ENCODE measurements at places on chromosomes 7 and 10.

- DNase-seq = peak; percentile 7
Measured at GRCh38 chr10:51340845-51341610, 266.7 kb downstream of the PRKG1 start.

DNA sequence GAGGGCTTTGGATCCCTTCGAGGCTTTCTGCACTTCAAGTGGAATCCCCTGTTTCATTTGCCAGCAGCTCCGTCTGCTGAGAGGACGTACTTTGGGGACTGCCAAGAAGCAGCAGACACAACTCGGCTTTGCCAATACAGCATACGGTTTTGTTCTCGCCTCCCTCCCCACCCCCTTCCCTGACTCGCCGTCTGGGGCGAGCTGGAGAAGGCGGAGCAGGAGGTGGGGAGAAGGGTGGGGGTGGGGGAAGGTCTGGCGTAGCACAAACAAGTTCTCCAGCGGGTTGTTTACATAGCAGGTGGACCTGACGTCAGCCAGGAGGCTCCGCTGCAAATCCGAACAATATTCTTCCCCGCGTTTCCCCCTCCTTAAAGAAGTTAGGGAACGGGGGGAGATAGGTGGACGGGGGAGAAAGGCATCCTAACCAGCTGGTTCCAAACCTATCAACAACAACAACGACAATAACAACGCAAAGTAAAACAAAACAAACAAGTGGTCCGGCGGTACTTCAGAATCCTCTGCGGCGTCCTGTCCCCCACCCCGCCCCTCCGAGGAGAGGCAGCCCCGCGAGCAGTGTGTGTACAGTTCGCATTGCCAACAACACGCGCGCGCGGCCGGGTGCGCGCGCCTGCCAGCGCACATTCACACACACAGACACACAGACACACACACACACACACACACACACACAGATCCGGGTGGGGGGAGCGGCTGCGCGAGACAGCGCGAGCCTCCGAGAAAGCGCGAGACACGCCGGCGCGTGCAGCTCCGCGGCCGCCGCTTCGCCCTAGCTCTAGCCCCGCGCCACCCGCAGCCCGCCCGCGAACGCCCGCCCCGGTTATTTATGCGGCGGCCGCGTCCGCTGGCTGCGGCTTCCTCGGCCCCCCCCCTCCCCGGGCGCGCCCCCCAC lies 167.0 kb upstream of the PPP1R3A start:
- peak; percentile 10 for DNase-seq

DNA sequence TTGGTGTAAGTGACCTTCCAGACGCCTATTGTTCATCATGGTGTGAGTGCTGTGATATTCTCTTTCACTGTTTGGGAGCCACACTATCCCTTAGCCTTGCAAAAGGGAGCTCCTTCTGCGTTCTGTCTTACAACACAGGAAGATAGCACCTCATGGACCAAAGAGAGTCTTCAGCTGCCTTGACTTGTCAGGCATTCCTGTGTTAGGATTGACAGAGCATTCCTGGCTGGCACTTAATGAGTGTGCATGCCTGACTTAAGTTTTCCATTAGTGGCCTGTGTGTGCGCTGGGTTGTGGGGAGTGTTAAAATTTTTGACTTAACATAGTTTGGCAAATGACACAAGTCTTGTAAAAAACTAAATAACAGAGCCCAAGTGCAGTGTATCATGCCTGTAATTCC lies 21.9 kb upstream of the MSRB2 start:
- no peak for DNase-seq

DNA sequence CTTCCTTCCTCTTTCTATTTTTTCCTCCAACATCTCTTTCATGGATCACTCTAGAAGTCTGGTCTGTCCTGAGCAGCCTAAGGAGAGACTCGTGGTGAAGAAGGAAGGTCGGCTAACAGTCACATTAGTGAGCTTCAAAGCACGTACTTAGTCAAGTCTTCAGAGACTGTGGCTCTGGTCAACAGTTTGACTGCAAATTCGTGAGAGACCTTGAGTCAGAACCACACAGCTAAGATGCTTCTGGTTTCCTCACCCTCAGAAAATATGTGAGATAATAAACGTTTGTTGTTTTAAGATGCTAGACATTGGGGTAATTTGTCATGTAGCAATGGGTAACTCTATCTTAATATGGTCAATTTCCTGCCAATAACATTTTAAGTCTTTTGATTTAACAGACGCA lies 126.2 kb upstream of the LRRN3 start:
- DNase-seq = no peak

GRCh38 chr10:117616179-117616578 lies 73.6 kb downstream of the EMX2 start:
- no peak for DNase-seq

GRCh38 chr7:136063326-136063666 lies 86.1 kb upstream of the MTPN start:
- DNase-seq = no peak
